Activated B cell treated with CpG ODN at 0.5 μM for 24 hours (primary cell): ENCODE measurements at places on chromosomes 6 and 20.

DNA sequence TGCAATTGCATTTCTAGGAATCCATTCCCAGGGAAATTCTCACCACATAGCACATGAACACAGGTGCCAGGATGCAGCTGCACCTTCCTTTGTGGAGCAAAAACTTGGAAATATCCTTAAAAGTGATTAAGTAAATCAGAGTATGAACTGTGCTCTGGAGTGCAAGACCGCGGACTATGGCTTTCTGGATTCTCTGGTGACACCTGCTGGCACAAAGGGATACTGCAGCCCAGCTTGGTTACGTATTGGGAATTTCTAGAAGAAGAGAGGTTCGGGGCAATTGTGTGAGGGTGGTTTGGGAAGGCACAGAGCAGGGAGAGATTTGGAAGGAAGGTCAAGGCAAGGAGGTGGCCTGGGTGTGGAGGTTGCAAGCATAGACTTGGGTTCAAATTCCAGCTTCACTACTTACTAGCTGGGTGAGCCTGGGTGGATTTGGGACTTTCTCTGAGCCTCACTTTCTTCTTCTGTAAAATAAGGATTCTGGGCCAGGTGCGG, 15.9 kb upstream of the PEDS1 start:
- DNase-seq, result peak; percentile 71

GRCh38 chr20:60883496-60883895, 368.6 kb upstream of the CDH4 start:
- no peak for DNase-seq

DNA sequence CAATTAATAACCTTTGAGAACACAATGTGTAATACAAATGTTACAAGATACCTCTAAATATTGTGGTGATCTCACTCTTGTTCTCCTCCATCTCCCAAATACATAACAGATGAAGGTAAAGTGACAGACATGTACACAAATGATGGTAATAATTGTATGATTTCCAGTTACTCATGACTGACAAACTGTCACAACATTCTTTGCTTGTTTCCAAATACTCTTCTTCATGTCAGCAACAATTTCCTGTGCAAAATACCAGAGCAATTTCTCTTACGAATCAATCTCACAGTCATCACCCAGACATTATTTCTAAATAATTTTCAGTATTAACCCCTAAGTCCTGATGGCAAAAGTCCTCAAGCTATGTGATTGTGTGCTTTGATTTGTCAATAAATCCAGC, 92.9 kb downstream of the RPS12 start:
- no peak for DNase-seq

DNA sequence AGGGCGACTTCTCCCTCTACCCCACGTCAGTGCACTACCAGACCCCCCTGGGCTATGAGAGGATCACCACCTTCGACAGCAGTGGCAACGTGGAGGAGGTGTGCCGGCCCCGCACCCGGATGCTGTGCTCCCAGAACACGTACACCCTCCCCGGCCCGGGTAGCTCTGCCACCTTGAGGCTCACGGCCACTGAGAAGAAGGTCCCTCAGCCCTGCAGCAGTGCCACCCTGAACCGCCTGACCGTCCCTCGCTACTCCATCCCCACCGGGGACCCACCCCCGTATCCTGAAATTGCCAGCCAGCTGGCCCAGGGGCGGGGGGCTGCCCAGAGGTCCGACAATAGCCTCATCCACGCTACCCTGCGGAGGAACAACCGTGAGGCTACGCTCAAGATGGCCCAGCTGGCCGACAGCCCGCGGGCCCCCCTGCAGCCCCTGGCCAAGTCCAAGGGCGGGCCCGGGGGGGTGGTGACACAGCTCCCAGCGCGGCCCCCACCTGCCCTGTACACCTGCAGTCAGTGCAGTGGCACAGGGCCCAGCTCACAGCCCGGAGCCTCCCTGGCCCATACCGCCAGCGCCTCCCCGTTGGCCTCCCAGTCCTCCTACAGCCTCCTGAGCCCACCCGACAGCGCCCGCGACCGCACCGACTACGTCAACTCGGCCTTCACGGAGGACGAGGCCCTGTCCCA, 57.5 kb upstream of the TMEM181 start:
- no peak for DNase-seq

GRCh38 chr20:63734946-63735858, 1.3 kb upstream of the LIME1 start:
- no peak for DNase-seq

DNA sequence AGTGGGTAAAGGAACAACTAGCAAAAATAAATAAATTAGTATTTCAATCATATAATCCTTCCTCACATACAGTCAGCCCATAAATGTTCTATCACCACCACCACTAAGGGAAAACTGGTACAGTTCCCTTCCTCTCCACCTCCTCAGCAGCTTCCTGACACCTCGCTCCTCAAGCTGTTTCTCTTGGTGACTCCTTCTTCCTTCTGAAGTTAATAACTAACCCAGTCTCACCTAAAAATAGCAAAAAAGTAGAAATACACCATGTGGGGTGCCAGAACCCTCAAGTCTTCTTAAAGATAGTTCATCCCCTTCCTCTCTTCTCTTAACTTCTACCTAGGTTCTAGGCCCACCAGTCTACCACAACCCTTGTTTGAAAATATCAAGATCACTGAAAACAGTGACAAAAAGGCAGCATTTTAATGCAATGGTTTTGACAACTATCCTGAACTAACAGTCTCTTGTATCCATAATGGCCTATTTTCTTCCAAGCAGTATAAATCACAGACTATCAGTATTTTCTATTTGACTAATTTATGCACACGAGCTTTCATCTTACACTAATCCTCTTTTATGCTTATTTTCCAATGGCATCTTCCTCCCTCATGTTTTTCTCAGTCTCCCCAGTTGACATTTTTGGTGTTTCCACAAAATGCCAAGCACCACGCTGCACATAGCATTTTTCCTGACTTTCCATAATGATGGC, 85.5 kb downstream of the KHDC1L start:
- no peak for DNase-seq

DNA sequence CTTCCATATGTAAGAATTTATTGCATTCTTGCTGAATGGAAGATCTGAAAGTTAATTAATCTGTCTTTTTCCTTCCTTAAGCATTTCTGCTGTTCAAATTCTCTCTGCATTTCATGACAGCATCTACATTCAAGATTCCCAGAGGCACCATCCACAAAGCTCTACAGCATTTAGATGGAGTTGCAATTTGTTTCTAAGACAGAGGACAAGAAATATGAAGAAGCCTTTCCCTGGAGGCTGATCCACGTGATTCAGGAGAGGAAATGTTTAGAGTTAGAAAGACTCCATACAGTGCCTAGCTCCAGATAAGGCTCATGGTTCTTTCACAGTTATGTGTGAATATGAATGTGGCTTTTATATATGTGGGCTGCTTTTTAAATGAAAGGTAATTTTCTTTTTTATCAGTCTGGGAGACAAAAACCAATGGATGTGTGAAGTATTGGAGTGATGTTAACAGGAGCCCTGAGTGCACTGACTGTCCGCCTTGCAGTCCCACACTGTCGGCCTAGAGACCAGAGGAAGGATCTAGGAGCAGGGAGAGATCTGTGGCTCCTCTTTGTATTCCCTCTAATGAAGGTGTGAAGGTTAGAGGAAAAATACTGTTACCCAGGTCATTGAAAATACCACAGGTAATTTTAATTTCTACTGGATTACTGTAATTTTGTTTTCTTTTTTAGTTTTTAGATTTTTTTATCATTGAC, 686.6 kb upstream of the GJE1 start:
- no peak for DNase-seq

- DNase-seq, result no peak
Measured at GRCh38 chr20:54606380-54606779, 131.0 kb downstream of the DOK5 start.

DNA sequence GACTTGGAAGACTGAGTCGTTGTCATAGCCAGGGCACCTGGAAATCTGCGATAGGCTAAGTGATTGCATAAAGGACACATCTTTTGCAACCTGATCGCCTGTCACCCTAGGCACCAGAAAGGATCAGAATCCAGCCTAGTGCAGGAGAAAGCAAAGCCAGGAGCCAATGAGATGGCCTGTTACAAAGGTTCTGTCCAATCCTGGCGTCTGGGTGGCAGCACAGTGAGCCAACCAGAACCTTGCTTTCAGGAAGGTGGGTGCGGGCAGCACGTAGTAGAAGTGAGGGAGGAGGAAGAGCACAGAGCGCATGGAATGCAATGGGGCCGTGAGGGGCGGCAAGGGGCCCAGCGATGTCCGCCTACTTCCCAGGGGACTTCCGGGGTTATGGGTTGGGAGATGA, 120.4 kb upstream of the GGTLC1 start:
- DNase-seq, result no peak

DNA sequence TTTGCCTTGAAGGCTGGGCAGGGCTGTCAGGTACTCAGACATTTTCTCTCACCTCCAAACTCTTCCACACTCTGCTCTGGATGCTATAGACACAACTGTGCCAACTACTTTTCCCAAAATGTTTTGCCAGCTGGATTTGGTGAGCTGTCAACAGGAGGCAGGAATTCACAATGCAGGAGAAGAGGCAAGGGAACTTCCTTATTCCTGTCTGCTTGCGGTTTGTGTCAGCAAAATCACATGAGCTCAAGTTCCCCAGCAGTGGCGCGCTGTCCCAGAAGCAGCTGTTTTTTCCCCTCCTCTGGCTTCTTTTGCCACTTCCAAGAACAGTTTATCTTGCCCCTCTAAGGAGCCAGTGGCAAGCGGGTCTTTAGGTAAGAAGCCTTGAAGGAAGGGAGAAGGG, 608.2 kb downstream of the PRKN start:
- no peak for DNase-seq

DNA sequence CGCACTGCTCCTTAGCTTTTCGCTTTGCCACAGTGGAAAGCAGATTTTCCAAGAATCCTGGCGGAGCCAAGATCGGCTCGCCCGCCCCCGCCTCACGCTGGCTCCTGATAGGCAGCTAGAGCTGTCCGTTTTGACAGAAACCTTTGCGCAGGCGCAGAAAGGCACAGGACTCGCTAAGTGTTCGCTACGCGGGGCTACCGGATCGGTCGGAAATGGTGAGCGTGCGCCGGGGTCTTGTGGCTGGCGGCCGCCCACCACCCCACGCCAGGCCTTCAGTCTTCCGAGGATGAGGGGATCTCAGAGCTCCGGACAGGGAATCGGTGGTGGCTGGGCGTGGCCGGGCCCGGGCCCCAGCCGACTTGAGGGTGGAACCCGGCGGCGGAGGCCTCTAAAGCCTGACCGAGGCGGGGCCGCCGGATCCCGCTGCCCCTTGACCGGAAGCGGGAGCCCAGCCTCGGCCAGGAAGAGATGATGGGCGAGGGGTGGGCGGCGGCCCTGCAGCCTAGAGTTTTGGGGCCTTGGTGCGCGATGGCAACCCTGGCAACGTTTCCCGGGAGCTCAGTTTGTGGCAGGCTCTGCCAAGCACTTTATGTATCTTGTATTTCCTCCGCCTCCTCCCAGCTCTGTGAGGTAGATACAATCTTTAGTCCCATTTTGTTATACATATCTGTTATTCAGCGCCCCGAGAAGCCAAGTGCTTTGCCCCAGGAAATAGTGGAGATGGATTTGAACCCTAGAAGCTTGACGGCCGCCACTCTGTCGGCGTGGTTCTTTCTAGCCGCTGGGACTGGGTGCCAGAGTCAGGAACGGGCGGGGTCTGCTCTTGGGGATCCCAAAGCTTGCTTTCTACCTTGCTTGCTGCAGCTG, at the start of gene DYNLRB1:
Gene DYNLRB1 (plus strand): TSS at position 176 of the 867 bp plus-strand sequence. CDS start 37 bp downstream, at position 213.
- peak; percentile 88 for DNase-seq

DNA sequence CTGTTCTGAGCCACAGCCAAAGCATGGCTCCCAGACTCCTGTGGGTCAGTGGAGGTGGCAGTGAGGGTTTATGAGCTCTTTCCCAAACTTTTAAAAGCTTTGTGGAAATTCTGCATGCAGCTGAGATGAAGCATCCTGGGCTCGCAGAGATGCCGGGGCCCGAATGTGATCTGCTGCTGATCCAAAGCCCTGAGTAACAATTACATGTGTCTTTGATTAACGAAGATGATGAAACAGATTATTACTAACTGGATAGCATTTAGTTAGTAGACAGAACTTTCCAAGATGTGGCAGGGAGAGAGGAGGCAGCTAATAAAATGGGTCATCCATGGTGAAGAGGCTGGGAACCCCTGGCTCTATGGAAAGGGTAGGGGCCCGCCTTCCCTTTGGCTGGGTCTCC, 43.9 kb upstream of the MDFI start:
- no peak for DNase-seq

- DNase-seq, result no peak
Measured at GRCh38 chr6:17710331-17710730, 3.6 kb upstream of the NUP153 start.

GRCh38 chr6:37614491-37614890, 83.2 kb downstream of the MDGA1 start:
- no peak for DNase-seq

DNA sequence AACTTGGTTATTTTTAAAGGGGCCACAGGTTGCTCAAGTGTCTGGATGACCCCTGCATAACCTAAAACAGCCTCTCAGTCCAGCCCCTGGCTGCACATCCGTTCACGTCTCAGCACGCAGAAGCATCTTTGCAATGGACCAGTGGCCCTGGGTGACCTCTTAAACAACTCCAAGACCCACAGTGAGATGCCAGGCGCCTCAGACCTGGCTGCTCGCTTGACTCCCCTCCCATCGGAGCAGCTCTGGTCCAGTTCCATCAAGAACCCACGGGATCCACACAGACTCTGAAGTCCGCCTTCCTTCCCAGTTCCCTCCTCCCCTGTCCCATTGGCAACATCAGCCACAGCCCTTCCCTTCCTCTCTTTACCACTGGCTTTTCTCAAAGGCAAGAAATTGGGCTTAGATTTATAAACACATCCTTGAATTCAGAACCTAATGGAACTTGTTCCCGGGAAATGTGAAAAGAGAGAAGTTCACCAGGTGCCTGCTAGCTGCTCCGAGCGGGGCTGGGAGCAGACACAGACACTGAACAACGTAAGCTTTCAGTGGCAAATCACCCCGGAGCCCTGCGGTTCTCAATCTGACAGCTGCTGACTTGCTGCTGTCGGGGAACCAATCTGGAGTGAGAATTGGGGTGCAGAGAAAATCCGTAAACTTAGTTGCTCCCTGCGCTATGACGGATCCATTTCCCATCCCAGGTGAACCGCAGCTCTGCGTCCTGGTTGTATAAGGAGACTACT, 39.6 kb upstream of the MPC1 start:
- DNase-seq, result no peak

DNA sequence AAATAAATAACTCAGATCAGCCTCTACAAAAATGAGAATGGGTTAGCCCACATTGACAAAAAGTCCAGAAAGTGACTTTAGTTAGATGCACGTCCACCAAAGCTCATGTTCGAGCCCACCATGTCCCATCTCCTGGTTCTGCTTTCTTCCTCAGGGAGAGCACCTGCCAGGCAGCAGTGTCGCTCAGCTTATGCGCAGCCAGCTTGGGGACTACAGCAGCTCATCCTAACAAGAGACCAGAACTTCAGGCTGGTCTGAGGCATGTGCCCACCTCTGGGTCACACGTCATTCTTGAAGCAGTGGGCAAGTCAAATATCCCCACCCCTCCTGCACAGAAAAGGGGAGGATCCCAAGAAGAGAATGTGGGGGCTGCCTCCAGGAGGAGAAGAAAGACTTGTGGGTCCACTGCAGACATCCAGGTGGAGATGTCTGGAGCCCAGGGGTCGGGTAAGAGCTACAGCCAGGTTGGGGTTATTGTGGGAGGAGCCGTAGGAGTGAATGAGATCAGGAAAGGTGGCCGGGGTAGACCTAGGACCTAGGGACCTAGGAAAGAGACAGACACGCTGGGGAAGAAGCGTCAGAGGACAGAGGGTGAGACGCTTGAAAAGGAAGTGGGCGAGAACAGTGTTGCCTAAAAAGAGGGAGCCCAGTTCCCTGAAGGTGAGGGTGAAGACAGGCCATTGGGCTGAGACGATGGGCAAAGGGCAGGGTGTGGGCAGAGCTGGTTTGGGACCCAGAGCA, 52.5 kb downstream of the SSR1 start:
- no peak for DNase-seq

GRCh38 chr6:111591901-111592461, 13.7 kb downstream of the TRAF3IP2 start:
- DNase-seq, result no peak

GRCh38 chr6:42963179-42963854, 2.8 kb downstream of the GNMT start:
- no peak for DNase-seq
